ENCODE measurements at places on chromosomes 12 and 14.

DNA sequence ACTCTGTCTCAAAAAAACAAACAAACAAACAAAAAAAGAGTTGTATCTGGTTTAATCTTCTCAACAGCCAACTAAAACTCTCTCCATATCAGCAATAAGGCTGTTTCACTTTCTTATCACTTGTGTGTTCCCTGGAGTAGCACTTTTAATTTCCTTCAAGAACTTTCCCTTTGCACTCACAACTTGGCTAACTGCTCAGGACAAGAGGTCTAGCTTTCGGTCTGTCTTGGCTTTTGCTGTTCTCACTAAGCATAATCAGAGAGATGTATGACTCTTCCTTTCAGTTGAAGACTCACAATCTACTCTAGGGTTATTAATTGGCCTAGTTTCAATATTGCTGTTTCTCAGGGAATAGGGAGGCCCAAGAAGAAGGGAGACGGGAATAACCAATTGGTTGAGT, 12.3 kb downstream of the NEMP1 start:
- no peak for DNase-seq

DNA sequence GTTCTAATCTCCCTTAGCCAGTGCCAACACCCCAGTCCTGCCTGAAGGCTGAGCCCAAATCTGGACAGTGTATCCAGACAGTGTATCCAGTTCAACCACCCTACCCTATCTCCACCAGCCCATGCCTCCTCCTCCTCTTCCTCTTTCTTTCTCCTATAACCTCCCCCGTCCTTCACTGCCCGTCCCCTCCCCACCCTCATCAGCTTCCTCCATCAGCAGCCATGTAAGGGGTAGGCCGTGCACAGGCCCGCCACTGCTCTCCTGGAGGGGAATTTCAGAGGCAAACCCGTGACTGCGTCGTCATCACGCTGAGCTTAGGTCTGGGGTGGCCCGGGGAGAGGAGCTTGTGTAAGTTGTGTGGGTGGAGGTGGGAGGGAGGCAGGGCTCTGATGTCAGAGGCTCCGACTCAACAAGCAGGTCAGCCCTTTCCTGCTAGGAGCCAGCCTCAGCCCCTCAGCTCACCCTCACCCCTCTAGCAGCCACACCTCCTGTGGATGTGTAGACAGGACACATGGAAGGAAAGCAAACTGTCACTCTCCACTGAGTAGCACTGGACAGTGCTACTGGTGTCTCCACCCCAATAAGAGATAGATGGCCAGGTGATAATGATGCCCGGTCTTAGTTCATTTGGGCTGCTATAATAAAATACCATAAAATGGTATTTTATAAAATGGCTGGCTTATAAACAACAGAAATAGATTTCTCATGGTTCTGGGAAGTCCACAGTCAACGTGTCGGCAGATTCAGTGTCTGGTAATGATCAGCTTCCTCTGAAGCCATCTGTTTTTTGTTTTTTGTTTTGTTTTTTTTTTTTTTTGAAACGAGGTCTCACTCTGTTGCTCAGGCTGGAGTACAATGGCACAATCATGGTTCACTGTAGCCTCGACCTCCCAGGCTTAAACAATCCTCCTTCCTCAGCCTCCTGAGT, 50.5 kb downstream of the IRF2BPL start:
- DNase-seq = peak; percentile 93

DNA sequence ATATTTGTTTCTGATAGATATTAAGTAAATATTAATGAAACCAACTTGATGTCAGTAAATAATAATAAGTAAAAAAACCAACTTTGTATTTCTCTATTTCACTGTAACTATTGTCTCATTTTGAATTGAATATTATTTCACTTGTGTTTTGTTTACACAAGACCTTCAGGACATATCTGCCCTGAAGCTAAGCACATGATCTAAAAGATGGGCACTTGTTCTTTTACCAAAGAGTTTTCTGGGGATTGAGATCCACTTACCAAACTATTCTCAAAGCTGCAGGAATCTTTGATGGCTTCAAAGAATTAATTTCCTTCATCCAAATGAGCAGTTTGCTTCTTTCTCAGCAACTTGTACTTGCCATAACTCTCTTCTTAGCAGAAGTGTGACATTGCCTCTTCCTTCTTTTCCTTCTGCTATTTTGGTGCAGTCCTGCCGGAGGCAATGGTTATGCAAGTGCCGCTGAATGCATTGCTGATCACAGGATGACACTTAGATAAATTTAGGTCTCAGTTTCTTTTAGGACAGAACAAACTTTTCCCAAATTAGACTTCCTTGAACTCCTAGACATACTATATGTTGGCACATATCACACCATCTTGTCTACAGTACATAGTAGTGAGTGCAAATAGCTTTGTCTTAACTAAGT, 9.2 kb downstream of the FAR2 start:
- no peak for DNase-seq

DNA sequence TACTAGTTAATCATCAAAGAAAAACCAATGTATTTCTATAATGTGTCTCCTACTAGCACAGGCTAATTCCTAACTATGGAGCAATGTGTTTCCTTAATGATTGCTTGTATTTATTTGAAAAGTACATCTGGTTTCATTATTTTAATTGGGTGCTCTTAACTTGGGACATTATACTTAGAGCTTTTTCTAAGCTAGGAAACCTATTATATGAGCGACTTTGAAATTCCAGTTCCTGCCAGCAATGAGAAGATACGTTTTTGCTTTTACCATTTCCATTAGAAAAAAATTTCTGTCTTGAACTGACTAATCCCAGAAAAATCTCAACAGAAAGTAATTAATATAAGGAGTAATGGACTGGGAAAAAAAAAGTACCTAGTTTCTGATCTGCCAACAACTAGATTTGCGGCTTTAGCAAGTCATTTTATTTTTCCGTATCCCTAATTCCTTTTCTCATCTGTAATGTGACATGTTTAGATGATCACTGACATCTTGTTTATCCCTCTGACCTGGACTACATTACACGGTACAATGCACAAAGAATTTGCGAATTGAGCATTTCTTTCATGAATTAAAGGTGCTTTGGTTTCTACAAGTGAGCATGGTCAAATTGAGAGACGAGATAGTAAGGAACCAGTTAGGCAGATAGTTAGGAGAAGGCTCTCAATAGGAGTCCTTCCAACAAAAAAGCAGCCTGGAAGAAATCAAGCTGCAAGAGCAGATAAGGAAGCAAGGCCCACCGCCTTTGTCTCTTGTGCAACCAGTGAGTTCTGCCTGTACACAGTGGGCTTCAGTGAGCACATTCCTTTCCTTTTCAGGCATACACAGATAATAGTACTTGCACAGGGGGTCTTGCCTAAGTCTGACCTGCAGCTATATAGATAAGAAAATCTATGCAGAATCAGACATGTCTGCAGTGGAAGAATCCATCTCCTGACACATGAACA, 1765.0 kb upstream of the FLRT2 start:
- DNase-seq = no peak

DNA sequence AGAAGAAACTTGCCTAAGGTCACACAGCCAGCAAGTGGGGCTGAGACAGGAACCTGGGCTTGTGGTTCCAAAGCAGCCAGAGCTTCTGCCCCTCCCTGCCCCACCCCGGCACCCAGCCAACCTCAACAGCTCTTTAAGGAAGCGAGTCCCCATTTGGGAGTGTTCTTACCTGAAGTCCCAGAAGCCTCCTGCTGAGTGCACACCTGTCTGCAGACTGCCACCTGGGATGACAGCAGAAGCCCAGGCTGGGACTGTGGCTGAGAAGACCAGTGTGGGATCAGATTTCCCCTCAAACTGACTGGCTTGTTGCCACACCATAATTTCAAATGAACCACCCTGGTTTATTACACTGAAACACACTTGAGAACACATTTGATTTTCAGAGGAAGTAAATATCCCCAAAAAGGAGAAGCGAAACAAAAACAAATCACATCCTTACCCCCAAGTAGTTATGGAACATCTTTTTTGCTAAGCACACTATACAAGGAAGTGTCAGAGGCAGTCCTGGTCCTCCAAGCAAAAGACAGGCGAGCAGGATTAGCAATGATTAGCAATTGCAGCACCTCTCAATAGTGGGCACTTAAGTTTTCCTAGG, 6.3 kb upstream of the RIN3 start:
- no peak for DNase-seq

DNA sequence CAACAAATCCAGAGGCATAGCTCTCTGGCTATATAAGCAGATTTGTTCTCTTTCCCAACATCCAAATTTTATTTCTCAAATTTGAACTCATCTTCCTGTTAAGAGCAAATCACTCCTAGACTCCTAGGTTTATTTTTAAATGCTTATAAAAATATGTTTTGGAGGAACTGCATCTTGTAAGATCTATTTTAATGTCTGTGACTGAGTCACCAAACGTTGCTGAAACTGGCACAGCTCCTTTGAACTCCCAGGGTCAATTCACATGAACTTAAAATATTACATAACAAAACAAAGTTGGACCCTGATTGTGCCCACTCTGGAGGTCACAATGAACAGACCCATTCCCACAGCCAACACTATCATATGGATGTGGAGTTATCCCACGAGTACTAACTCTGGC, 23.9 kb downstream of the ANAPC7 start:
- DNase-seq = no peak

Measured in stimulated activated CD8-positive, alpha-beta memory T cell treated with anti-CD3 and anti-CD28 coated beads, Interleukin-7, amount 100 ng/mL, for 48 hours (primary cell).